ENCODE measurements at places on chromosomes 4 and X.

DNA sequence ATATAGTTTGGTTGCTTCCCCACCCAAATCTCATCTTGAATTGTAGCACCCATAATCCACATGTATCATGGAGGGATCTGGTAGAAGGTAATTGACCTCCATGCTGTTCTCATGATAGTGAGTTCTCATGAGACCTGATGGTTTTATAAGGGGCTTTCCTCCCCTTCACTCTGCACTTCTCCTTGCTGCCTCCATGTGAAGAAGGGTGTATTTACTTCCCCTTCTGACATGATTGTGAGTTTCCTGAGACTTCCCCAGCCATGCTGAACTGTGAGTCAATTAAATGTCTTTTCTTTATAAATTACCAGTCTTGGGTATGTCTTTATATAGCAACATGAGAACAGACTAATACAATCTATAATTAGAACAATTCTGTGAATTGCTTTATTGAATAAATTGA is 11.9 kb upstream of the DCAF4L1 start:
- no peak for DNase-seq

GRCh38 chrX:153496590-153496959 is 1.8 kb downstream of the BGN start:
- no peak for DNase-seq

- DNase-seq, result peak; percentile 26
These were observed 57.2 kb downstream of the USP38 start for GRCh38 chr4:143241892-143242291.

GRCh38 chrX:119622356-119623232 is 16.4 kb upstream of the NKRF start:
- peak; percentile 88 for DNase-seq

GRCh38 chr4:38687571-38688011 is 23.6 kb downstream of the KLF3 start:
- DNase-seq, result peak; percentile 52

- DNase-seq, result no peak
These were observed 198.0 kb downstream of the GUCY2F start for GRCh38 chrX:109283870-109284269.

- DNase-seq, result no peak
These were observed 19.7 kb upstream of the LRBA start for GRCh38 chr4:151034829-151035228.

- no peak for DNase-seq
These were observed 570.7 kb downstream of the PCDH7 start for GRCh38 chr4:31290836-31291235.

- DNase-seq, result no peak
These were observed 225.3 kb downstream of the PPP3CA start for GRCh38 chr4:101122019-101122418.

DNA sequence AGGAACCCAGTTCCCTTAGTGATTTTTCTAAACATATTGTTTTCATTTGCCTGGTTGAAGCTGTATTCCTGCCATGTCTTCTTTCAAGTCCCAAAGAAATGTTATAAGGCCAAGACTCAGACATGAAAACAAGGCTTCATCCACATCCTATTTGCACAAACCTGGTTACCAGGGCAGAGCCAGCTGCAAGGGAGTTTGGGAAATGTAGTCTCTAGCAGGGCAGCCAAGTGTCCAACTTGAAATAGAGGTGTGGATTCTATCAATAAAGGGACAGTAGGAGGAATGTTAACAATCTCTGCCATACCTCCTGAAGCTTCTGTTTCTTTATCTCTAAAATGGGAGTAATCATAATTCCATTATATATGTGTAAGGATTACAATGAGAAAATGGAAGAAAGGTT is 56.6 kb downstream of the INTS12 start:
- no peak for DNase-seq

GRCh38 chr4:101178731-101179130 is 168.6 kb downstream of the PPP3CA start:
- peak; percentile 69 for DNase-seq

- DNase-seq, result peak; percentile 9
These were observed 8.7 kb upstream of the TECRL start for GRCh38 chr4:64417974-64418373.

- peak; percentile 56 for DNase-seq
These were observed 32.5 kb upstream of the TLR2 start for GRCh38 chr4:153651587-153651986.

DNA sequence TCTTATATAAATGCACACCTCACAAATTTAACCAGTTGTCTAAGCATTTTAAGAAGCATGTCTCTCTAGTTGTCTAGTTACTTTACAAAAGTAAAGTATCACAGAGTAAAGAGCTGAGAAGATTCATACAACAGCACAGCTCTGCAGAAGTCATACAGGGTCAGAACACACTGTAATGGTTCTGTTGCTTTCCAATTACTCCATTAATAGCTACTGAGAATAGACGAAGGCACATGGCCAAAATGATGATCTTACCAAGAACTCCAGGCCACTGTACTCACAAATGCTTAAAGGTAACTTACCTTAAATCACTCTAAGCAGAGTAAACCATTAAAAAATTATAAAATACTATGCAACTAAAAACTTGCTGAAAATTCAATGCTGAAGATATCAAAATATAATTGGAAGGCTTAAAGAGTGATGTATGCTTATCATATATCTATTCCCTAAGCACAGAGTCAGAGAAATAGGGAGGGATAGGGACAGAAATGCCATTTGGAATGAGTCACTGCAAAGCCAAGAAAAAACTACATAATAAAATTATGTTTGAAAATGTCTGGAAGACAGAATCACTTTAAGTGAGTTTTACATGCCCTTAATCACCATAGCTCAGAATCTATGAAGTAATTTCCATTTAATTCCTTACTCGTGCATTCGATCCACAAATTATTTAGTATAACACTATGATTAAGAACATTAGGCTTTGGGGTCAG is 71.0 kb downstream of the DDX60L start:
- DNase-seq, result peak; percentile 59

- peak; percentile 72 for DNase-seq
These were observed 135.5 kb downstream of the AMMECR1 start for GRCh38 chrX:110182362-110182761.

DNA sequence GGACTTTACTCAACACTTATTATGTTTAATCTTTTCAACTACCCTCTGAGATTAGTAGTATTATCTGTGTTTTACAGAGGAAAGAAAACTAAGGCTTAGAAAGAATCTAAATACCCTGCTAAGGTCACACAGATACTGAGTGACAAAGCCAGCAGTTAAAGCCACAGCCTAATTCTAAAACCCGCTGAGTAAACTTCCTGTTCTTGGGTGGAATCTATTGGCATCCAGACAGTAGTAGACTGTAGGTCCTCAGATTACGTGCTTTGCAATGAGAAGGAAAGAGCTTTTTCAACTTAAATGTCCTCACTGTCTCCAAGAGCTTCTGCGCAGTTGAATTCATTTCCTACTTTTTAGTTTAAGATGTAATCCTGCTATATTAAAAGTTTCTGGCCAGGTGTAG is 126.0 kb downstream of the TENM3 start:
- DNase-seq, result peak; percentile 20

DNA sequence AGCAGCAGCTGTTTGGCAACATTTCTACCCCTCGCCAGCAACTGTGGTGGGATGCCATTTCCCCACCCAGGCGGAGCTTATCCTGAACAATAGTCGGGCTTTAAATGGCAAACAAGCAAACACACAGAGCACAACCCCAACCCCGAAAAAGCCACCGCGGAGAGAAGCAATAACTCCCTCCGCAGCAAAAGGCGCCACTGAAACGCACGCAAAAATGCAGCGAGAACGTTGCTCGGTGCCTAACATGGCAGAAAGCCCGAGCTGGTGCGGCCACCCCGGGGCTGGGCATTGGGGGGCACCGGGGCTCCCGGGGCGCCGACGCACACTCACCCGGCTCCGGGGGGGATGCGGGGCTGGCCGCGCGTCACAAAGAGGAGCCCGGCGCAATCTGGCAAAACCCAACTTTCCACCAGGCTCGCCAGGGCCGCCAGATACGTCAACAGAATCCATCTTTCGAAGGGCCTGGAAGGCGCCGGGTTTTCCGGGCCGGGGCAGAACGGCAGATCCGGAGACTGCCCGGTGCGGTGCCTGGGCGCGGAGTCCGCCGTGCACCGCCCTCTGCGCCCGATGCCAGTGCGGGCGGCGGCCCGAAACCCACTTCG is 818 bp downstream of the RAI2 start:
- DNase-seq, result no peak

DNA sequence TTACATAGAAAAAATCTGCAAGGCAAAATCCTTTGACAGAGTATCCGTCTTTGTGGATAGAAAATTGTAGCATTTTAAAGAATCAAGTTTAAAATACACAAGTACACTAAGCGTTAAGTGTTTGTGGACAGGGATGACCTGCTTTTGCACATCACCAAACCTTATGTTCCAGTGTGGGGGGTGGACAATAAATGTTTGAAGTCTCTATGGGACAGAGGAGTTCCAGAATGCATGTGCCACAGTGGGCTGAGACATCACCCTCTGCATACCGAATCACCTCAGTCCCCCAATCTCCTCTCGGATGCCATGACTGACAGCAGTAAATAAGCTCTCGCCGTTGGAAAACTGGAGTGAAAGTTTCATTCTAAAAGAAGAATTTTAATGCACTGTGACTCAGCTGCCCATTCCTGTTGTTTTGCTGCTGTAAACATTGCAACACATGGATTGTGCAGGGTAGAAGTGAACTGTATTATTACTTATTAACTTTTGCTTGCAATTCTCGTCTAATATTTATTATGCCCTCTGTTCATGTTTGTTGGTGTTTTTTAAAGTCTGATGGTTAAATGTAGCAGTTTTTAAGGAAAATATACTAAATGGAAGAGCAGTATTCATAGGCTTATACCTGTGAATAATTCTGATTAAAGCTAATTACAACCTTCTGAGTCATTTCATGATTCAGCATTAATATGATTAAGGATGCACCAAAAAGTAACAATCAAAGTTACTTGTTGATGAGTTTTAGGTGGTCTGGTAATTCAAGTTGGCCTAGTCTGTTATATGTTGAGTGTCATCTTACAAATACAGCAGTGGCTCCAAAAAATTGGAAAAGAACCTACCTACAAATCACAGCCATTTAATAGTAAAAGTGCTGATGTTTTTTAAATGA is 24.0 kb downstream of the CDKN2AIP start:
- DNase-seq, result peak; percentile 54
